SK-N-SH treated with all-trans-retinoic acid at 6 μM for 48 hours (cell line): ENCODE measurements at places on chromosomes 1 and 21.

DNA sequence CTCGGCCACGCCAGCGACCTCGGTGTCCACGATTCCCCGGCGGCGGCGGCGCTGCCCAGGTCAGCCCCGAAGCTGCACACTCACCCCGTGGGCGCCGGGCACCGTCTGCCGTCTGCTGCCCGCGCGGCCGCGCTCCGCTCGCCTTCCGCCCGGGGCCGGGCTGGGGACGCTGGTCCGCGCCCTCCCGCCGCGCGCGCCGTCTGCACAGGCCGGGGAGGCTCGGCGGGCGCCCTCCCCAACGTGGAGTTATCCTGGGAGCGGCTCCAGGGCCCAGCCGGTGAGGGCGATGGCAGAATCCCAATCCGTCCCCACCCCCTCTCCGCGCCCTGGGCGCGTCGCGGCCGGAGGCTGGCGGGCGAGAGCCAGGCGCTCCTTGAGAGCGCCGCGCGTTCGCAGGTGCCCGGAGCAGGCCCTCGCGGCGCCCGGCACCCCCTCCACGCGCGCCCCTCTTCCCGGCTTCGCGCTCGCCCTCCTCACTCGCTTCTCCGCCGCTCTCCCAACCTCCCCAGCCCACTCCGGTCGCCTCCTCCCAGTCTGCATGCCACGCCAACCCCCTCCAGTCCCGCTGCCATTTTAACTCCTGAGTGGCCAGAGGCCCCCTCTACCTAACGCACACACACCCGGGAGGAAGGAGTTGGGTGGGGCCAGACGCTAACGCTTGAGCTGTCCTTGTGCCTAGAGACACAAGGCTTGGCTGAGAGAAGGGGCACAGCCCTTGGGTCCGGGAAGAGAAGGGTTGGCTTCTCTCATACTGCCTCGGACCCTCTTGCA is at the start of gene LRRN2:
Gene LRRN2, minus strand, starts transcription at position 503 of the 771 bp plus-strand sequence. CDS start 65,746 bp downstream, outside the sequence.
- peak; percentile 11; the same call in 2 of the 3 replicates for ATAC-seq

DNA sequence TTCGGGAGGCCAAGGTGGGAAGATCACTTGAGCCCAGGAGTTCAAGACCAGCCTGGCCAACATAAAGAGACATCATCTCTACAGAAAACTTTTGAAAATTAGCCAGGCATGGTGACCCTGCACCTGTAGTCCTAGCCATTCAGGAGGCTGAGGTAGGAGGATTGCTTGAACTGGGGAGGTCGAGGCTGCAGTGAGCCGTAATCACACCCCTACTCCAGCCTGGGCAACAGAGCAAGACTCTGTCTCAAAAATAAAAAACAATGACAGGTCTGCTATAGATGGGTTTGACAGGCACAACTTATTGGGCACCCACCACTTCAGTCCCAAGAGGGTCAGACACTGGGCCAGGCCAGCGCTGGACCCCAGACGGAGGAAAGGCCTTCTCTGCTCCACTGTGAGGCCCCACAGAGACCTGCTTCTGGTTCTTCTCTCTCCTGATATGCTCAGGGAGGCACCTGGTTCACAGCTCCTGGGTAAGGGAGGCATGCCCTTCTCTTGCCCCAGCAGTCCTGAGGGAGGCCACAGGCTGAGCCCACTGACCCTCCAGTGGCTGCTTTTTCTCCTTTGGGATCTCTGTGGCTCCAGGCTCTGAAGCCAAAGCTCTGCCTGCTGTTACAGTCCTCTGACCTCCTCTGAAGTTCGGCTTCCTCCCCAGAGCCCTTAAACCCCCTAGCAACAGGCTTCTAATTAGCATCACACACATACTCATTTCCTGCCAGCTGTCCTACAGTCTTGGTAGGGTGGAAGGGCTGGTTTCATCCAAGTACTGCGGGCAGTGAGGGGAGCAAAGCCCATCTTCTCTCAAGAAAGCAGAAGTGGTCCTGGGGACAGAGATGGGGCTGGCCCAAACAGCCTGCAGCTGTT is 14.4 kb downstream of the S100A16 start:
- ATAC-seq: peak; percentile 73

DNA sequence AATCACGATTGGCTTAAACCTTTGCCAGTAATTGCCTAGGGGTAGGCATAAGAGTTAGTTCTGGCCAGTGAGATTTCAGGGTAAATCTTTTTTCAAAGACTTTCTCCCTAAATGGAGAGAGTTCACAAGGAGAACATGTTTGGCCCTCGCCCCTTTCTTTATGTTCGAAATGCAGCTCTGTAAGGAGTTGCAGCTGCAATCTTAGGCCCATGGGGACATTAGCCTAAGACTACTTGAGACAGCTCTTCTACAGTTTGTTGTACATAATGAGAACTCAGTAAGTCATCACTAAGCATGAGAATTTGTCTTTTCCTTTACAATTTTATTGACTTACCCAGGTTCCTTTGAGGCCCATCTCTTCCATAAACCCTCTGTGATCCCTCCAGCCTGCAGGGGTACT is 40.4 kb upstream of the GADD45A start:
- ATAC-seq: no peak

- no peak for ATAC-seq
Measured at GRCh38 chr1:215594640-215595039, 27.5 kb downstream of the KCTD3 start.

GRCh38 chr1:172849653-172850052 is 190.8 kb downstream of the FASLG start:
- no peak for ATAC-seq

DNA sequence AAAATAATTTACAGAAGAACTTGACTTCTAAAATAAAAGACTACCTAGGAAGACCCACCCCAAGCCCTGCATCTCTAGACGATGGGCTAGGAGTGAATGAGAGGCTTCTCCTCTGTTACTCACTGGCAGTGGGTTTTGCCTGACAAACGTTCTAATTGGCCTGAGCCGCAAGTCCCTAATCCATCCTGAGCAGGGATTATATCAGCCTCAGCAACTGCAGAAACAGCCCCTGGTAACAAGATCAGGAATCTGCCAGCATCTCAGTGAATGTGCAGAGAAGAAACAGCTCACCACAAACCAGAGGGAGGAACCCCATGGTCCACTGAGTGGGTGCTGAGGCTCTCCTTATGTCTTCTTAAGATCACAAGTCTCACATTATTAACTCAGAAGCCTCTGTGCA is 240.6 kb downstream of the BRINP2 start:
- ATAC-seq: no peak

DNA sequence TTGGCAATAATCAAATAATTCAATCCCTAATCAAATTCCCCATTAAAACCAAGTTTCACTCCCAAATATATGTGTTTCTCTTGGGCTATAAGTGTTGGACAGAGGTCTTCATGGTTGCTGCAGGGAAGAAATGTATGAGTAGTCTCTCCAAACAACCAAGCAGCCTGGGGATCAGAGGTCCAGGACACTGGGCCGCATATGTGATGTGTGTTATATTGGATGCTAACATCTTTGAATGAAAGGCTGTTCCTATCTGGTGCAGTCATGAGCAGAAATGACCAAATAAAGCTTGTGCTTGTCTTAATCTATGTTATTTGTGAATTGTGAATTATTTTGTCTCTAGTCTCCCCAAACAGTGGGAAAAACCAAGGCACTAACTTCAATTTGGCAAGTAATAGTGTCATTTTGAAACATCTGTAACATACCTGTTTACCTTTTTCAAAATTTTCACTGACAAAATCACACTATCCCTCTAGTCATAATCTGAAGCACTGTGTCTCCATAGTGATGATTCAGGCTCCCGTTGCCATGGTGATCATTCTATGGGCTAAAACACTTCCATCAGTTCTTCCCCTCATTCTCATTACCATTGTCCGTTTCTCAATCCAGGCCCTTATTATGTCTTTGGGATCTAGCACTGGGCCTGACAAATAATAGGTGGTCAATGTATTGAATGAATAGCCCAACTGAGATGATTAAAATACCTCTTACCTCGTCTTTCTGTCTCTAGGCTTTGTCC is 12.5 kb upstream of the TADA1 start:
- no peak for ATAC-seq

DNA sequence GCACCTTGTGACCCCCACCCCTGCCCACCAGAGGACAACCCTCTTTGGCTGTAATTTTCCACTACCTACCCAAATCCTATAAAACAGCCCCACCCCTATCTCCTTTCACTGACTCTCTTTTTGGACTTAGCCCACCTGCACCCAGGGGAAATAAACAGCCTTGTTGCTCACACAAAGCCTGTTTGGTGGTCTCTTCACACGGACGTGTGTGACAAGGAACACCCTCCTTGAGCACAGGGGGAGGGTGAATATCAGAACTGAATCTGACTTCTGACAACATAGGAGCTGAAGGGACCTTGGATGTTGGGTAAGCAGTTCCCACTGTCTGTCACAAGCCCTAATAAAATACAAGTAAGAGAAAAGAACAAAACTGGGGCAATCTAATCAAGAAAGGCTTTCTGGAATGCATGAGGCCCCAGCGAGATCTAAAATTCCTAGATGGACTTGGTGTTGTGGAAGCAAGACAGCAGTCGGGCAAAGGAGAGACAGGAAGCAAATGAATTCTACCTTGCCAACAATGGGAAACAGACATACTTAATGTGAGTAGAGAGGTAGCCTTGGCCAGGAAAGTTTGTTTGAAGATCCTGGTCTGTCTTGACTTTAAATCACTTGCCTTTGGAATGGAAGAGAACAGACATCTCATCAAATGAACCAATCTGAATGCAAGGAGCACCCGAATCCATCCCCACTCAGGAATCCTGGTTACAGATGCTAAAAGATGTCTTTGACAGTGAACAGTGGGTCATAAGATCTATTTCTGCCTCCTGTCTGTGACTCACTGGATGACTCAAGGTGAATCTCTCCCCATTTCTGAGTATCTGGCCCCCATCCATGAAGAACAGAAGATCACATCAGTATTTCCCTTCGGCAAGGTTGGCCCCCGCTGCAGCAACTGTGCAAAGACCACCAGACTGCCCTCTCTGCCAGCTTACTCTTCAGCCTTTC is 53.3 kb downstream of the OLFML3 start:
- peak; percentile 89 for ATAC-seq

GRCh38 chr1:204350857-204351573 is 8.7 kb downstream of the PLEKHA6 start:
- peak; percentile 88 for ATAC-seq

- ATAC-seq: no peak
Measured at GRCh38 chr1:19187852-19188251, 22.2 kb downstream of the UBR4 start.

DNA sequence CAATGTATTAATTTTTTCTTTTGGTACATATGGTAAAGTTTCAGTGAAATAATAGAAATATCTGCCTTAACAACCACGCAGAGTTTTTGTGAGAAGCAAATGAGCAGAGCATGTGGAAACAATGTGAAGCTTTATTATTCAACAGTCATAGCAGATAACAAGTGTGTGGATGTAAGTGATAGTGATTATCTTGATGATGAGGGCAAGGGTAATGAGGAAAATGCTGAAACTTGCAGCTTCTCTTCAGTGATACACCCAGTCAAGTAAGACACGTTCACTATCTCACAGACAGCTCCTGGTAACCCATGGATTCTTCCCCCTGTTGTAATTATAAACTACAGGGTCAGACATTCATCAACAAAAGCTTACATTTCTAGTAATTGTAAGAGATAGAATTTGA is 14.6 kb upstream of the OR2L5 start:
- no peak for ATAC-seq

DNA sequence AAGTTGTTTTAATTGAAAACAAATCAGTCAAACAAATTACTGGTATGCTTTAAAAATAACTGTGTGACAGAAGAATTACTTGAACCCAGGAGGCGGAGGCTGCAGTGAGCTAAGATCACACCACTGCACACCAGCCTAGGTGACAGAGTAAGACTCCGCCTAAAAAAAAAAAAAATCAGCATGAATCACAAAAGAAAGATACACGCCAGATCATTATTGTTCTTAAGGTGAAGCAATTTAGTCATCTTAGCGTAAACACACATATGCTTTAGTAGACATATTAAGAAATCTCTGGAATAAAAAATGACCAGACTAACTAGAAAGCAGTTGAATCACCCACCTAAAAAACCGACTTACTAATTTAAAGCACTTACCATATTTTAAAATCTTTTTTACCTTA is 20.2 kb downstream of the RERE start:
- no peak for ATAC-seq
